ENCODE measurements at places on chromosomes 1 and 21. TPM values are rescaled to one million over a fixed set of nuclear protein-coding genes. Genes with fewer than 3 reads are reported as not detected.

Gene BMP8A
- total RNA-seq = not detected

Gene MX2
- total RNA-seq = 0.63 TPM

Gene MNDA
- total RNA-seq = not detected

Gene EPHB2
- total RNA-seq = 37.2 TPM

Gene CRNN
- total RNA-seq = under 0.01 TPM

Gene SON
- 90.8 TPM for total RNA-seq

Gene HFM1
- total RNA-seq = 0.43 TPM

Gene CYP4Z1
- not detected for total RNA-seq

Gene KCNC4
- 3.6 TPM for total RNA-seq

Gene FCGR1A
- not detected for total RNA-seq

Gene PLA2G2C
- not detected for total RNA-seq

Gene SYT2
- total RNA-seq = under 0.01 TPM

Gene NMNAT2
- total RNA-seq = under 0.01 TPM

Gene DCDC2B
- not detected for total RNA-seq

Gene PLA2G2F
- total RNA-seq = not detected

Gene RGSL1
- total RNA-seq = not detected

Gene FALEC
- total RNA-seq = 1.6 TPM

Gene RNASEL
- 12.6 TPM for total RNA-seq

Gene FOXE3
- not detected for total RNA-seq

Gene PTAFR
- under 0.01 TPM for total RNA-seq

Gene S100A16
- total RNA-seq = 155 TPM

Gene PLA2G4A
- 32.4 TPM for total RNA-seq

Gene FCRL6
- total RNA-seq = not detected

Data from bronchial smooth muscle cell (primary cell).